ENCODE measurements at places on chromosomes 6 and 20.

DNA sequence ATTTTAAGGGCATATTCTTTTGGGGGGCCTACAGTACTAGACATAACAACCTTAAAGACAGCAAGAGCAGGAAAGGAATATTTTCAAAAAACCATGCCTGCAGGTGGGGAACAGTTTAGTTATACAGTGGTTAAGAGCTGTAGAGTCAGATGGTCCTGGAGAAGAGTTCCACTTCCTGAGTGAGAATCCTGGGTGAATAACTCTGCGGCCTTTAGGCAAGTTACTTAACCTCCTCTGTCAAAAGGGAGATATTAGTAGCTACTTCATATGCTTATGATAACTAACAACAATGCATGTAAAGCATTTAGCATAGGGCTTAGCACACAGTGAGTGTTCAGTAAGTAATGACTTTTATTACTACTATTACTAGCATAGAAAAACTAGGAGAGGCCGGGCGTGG lies 119.2 kb upstream of the TAB2 start:
- DNase-seq = no peak

DNA sequence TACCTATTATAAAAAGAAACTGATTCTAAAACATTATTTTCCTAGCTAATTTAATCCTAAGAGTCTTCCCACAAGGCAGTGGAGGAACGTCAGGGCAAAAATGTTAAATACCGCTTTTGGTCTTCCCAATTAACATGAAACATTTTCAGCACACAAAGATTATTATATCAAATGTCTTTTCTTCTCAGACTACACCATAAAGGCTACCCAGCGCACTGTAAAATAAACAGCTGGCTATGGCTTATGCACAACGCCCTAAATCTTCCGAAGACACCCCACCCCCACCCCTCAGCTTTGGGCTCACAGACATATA lies 1.0 kb downstream of the NUDT3 start:
- DNase-seq = no peak

DNA sequence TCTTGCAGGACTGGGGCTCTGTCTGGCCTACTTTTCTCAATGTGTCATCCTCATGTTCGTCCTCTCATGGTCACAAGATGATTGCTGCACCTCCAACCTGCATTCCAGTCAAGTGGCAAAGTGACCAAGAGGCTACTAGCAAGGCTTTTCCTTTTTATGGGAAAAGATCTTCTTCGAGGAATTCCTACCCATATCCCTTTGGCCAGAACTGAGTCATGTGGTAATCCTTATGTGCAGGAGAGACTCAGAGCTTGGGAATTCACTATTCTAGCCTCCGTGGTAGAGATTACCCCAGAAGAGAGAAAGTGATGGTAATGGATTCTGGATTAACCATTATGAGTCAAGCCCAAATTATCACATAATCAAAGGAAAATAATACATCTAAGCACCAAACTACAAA lies 162.7 kb downstream of the KCNQ5 start:
- DNase-seq = peak; percentile 81

- peak; percentile 76 for DNase-seq
These were observed 36.9 kb upstream of the FANCE start for GRCh38 chr6:35415065-35415891.

GRCh38 chr6:2149361-2150006 lies 95.9 kb downstream of the GMDS start:
- no peak for DNase-seq

- no peak for DNase-seq
These were observed 928.7 kb upstream of the GJE1 start for GRCh38 chr6:141203902-141204575.
